CD8-positive, alpha-beta T cell (primary cell): ENCODE measurements at places on chromosomes 7 and 10.

GRCh38 chr7:116592445-116592844, 67.6 kb downstream of the CAV1 start:
- no peak for DNase-seq

DNA sequence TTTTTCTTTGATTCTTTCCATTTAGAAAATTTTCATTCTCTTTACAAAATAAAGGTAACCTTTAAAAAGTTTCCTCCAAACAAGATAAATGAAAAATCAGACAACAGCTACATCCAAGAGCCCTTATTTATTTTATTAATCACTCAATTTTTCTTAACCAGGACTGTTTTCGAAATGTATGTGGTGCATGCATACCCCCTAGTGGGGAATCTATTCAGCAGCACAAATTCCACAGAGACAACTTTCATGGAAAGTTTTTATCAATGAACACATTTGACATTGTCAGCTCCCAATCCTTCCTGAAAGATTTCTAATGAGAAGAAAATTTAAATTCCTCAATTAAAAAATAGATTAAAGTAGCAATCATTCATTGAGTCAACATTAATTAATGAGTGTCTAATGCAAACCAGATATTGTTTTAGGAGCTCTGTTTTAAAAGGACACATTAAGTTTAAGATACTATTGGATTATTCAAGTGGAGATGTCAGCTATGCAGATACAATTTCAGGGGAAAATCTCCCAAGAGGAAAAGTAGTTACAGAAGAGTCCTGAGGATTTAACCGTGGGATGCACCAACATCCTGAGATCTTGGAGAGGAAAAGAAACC, 5.2 kb upstream of the HTR7 start:
- no peak for DNase-seq

DNA sequence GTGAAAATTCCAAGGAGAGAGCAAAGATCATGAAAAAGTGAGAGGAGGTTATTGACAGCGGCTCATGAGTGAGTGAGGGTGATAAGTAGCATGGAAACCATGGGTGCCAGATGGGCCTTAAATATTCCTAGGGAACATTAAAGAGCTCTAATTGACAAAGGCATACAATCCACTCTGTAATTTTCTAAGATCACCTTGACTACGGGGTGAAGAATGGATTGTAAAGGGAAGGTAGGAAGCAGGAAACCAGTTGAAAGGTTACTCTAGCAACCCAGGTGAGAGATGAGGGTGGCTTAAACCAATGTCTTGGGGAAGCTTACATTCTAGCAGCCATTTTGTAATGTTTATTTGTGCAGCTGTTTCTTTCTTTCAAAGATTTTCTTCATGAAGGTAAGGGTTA, 75.7 kb downstream of the RSU1 start:
- no peak for DNase-seq

GRCh38 chr10:22652988-22653481, 61.3 kb downstream of the PIP4K2A start:
- no peak for DNase-seq

DNA sequence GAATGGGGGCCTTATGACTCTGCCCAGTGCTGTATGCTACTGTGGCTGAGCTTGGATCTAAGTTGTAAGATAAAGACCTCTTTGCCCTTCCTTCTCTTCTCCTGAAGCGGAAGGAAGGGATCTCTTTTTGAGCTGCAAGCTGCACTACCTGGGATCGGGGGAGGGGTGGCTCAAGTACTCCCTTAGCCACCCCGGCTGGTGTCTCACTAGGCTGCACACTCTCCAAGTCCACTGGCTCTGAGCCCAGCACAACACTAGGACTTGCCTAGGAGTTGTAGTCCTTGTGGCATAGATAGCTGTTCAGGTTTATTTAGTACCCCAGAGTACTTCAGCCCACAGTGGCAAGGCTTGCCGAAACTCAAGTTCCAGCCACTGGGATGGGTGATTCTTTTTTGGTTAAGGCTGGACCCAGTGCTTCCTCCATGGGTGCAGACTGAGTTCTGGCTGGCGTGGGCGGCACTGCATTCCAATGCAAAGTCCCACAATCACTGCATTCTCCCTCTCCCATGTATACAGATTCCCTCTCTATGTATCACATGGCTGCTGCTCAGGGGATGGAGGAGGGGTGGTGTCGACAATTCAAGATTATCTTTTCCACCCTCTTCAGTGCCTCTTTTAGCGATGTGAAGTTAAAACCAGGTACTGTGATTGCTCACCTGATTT, 76.2 kb upstream of the SLC25A13 start:
- DNase-seq: no peak

DNA sequence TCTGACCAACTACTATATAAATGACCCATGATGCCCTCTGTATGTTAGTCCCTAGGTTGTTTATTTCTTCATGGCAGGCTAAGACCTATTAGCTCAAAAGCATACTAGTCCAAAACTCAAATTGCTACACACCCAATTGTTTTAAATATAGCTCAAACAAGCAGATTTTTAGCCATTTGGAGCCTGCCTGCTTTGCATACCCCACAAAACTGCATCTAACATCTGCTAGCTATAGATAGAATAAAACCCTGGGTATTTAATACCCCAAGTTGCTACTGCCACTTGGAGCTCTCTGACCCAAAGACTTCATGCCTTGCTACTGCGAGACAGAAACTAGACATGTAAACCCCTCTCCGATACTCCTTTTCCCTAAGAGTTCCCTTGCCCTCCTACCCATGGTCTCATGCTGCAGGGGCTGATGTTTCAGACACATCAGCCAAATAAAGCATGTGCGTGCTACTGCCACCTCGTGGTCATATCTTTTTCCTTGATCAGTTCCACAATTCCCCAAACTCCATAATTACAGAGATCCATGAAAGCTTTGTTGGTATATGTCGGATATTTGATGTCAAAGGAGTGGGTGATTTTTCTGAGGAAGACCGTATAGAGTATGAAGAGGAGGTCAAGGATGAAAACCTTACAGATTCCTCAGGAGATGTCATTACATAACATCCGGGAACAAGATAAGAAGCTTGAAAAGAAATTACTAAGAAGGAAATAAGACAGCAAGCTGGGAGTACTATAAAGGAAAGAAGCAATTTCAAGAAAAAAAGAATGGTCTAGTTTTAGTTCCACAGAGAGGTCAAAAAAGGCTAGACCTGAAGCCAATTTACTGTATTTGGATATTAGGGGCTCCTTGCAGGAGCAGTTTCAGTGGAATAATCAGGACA, 386.6 kb downstream of the SH2D4B start:
- DNase-seq: peak; percentile 10
